ENCODE measurements at places on chromosomes 6 and 20.

DNA sequence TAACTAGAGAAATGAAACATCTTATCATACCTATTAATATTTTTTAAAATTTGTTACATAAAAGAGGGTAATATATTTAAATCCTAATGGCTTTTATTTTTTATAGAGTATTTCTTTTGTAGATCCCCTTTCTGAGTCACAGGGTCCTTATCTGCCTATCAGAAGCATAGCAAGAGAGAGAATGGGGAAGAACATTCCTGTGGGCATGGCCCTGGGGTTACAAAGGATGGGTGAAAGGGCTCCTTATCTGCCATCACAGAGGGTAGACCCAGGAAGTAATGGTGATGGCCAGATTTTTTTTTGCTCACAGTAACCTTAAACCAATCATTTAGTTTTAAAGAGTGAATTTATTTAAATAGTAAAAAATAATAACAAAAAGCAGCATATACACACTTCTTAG, 582.1 kb upstream of the HTR1E start:
- no peak for DNase-seq
- no peak overlapping the region for H3K4me3 ChIP-seq
- H3K27ac ChIP-seq: no peak overlapping the region
- H3K4me1 ChIP-seq: no peaks in the 10 kb centered on the region

DNA sequence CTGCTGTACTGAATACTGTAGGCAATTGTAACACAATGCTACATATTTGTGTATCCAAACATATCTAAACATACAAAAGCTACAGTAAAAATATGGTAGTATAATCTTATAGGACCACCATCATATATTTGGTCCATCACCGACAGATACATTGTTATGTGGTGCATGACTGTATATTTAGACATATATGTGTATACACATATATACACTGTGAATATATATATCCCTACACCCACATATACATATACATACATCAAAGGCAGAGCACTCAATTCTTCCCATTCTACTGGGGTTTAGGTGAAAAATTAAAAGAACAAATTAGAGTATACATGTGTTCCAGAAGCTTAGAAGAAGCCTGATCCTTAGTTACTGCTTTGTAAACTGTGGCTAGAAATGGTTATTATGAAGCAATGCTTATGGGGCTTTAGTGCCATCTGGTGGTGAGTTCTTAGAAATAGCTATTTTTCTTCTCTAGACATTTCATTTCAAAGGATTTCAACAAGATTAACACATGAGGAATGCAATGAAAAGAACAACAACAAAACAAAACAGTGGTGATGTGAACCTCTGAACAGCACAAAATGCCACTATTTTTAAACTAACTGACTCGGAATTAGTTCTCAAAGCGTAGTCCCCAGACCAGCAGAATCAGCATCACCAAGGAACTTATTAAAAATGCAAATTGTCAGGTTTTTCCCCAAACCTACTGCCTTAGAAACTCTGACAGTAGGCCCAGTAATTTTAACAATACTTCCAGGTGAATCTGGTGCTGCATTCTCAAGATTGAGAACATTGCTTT, 38.0 kb downstream of the PKHD1 start:
- peaks cover 26% of the 10 kb centered on the region for H3K27me3 ChIP-seq
- no peak for DNase-seq
- no peak overlapping the region for H3K27ac ChIP-seq

- H3K4me3 ChIP-seq: no peak overlapping the region
- no peaks in the 10 kb centered on the region for H3K4me1 ChIP-seq
- peaks cover 31% of the 10 kb centered on the region for H3K27me3 ChIP-seq
- no peak for DNase-seq
These were observed 4.9 kb downstream of the SPINT4 start for GRCh38 chr20:45727044-45727443.

- H3K27me3 ChIP-seq: peaks cover 17% of the 10 kb centered on the region
- H3K36me3 ChIP-seq: no peaks in the 10 kb centered on the region
- no peaks in the 10 kb centered on the region for H3K4me1 ChIP-seq
- H3K4me3 ChIP-seq: no peak overlapping the region
These were observed 100.9 kb downstream of the RNASET2 start for GRCh38 chr6:166855416-166855815.

GRCh38 chr6:83597511-83597910, 85.2 kb downstream of the PRSS35 start:
- no peak for DNase-seq
- no peaks in the 10 kb centered on the region for H3K36me3 ChIP-seq
- no peak overlapping the region for H3K4me3 ChIP-seq
- no peak overlapping the region for H3K27ac ChIP-seq
- H3K4me1 ChIP-seq: no peaks in the 10 kb centered on the region
- H3K27me3 ChIP-seq: no peaks in the 10 kb centered on the region
